ENCODE measurements at places on chromosomes 1 and 21.
A peak's percentile ranks its signal among the peaks of the same experiment; 100 is the strongest.

- DNase-seq, result no peak
These were observed 2.5 kb upstream of the OLIG1 start for GRCh38 chr21:33067457-33067856.

- no peak for DNase-seq
These were observed 62.8 kb downstream of the SLC66A1 start for GRCh38 chr1:19374926-19375325.

GRCh38 chr1:180257028-180257386 is 26.9 kb downstream of the LHX4 start:
- no peak for DNase-seq

DNA sequence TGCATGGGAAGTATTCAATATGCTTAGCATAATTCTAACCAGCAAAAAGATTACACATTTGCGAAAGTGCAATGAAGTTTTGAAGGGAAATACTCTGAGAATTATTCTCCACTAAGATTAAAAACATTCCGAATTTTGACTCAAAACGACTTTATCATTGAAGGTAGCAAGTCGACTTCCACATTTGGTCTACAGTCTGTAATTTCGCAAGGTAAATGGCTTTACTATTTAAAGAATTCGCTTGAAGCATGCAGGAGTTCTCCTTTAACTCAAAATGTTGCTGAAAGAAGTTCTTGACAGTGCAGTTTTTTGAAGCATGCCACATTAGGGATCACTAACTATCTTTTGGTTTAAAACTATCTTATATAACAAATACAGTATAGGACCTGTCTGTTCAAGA is 161.0 kb upstream of the HP1BP3 start:
- DNase-seq, result no peak

DNA sequence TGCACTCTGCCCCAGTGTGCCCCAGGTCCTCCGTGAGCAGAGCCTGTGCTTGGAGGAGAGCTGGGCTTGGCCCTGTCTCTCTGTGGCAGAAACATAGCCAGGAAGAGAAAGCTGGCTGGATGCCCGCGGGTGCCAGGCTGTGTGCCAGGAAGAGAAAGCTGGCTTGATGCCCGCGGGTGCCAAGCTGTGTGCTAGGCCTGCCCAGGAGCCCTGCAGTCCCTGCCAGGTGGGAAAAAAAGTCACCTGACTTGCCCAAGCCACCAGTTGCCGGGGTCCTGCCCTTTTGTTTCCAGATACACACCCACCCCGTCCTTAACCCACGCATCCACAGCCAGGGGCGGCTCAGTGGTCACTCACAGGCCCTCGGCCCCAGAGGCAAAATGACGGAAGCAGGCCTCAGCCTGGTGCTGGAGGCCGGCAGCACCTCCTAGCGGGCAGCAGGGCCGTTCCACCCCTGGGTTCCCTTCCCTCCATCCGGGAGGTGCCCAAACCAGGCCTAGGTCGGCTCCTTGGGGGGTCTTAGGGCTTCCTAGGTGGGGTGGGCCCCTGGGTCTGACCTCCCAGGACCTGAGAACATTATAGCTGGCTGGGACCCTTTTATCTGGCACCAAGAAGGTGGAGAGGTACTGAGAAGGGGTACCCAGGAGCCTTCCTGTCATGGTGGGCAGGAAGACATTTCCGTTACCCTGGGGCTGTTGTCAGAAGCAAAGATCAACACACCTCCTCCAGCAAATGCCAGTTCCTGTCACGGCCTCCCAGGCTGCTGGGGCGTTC is 9.1 kb downstream of the ITGB2 start:
- no peak for DNase-seq

DNA sequence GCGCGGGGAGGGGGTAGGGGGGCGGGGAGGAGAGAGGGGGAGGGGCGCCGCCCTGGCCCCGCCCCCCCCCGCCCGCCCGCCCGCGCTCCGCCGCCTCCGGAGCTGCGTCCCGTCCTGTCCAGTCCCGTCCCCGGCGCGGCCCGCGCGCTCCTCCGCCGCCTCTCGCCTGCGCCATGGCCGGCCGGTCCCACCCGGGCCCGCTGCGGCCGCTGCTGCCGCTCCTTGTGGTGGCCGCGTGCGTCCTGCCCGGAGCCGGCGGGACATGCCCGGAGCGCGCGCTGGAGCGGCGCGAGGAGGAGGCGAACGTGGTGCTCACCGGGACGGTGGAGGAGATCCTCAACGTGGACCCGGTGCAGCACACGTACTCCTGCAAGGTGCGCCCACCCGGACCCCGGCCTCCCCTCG is at the start of gene AGRN:
AGRN (plus strand) TSS at position 121 of the 405 bp plus-strand sequence; CDS start at position 174, 53 bp downstream.
- DNase-seq, result no peak

- DNase-seq, result no peak
These were observed 148.7 kb upstream of the SPAG17 start for GRCh38 chr1:118333601-118334210.

GRCh38 chr1:76038287-76039004 is 36.1 kb upstream of the ST6GALNAC3 start:
- no peak for DNase-seq

- peak; percentile 60 for DNase-seq
These were observed 529 bp downstream of the MPZL1 start for GRCh38 chr1:167722152-167722869.

DNA sequence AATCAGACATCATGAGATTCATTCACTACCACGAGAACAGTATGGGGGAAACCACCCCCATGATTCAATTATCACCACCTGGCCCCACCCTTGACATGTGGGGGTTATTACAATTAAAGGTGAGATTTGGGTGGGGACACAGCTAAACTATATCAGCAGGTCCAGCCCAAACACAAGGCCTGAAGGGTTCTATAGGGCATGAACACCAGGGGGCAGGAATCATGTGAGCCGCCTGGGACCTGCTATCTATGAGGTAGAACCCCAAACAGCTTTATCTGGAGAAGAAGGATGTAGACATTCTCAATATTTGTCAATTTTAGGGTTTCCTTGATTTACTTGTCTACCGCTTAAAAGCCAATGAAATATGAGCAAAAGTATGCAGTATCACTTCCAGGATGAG is 294.9 kb upstream of the DEPDC1 start:
- no peak for DNase-seq

GRCh38 chr1:11281518-11282331 is 8.7 kb downstream of the UBIAD1 start:
- no peak for DNase-seq

- DNase-seq, result no peak
These were observed 298.9 kb downstream of the DPYD start for GRCh38 chr1:97621955-97622354.

- peak; percentile 46 for DNase-seq
These were observed 829 bp downstream of the ADAR start for GRCh38 chr1:154607106-154607608.

GRCh38 chr1:98555814-98556213 is 105.7 kb upstream of the SNX7 start:
- DNase-seq, result no peak

DNA sequence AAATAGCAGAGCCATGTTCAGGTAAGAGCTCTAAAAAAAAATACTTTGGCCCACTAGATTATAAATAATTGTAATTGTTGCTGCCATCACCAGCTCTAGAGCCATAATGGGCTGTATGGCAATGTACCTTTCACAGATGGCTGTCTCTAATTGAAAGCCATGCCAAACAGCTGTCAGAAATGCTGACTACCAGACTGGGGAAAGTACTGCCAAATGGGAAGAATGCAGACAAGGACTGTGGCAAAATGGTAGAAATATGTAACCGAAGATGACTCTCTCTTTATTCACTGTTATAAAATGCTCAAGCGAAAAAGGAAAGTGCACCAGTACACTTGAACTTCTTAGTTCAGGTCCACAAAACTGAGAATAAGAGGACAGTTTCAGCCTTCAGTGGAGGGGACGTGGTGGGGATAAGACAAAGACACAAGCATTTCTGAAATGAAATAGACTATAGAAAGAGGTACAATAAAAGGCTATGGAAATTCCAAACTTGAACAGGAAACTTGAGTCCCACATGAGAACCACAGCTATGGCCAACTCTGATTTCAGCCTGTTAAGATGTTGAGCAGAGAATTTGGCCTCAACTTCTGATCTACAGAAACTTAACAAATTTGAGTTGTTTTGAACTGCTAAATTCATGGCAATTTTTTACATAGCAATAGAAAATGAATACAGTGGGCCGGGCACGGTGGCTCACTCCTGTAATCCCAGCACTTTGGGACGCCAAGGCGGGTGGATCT is 46.5 kb upstream of the LPGAT1 start:
- DNase-seq, result no peak

- DNase-seq, result no peak
These were observed 398.3 kb upstream of the POU3F1 start for GRCh38 chr1:38444770-38445442.

- no peak for DNase-seq
These were observed 18.5 kb downstream of the CCN1 start for GRCh38 chr1:85599076-85599491.

Data from SW480 (cell line).